ENCODE measurements at places on chromosomes 12 and 14. TPM values are rescaled to one million over a fixed set of nuclear protein-coding genes. Genes with fewer than 3 reads are reported as not detected.

The TDRD9 gene
- total RNA-seq: not detected

The ASCL1 gene
- total RNA-seq: 0.08 TPM

The RARG gene
- total RNA-seq: 61.6 TPM

The PTPN6 gene
- 341 TPM for total RNA-seq

The CLEC1A gene
- not detected for total RNA-seq

The CMTM5 gene
- not detected for total RNA-seq

The TMPRSS12 gene
- not detected for total RNA-seq

The GALNT6 gene
- 12.4 TPM for total RNA-seq

The HCAR2 gene
- 0.52 TPM for total RNA-seq

The THAP2 gene
- total RNA-seq: 5.9 TPM

The KRT73 gene
- not detected for total RNA-seq

The TMEM106C gene
- total RNA-seq: 143 TPM

The TEX22 gene
- total RNA-seq: 7.4 TPM

The CCDC198 gene
- total RNA-seq: not detected

The TRHDE gene
- total RNA-seq: not detected

The TEX52 gene
- total RNA-seq: 0.17 TPM

The TM7SF3 gene
- 47.0 TPM for total RNA-seq

The STAT6 gene
- 318 TPM for total RNA-seq

The MIP gene
- not detected for total RNA-seq

The BLOC1S1 gene
- 64.8 TPM for total RNA-seq
